ENCODE measurements at places on chromosomes 6 and 20. TPM values are rescaled to one million over a fixed set of nuclear protein-coding genes. Genes with fewer than 3 reads are reported as not detected.
A peak's percentile ranks its signal among the peaks of the same experiment; 100 is the strongest.

The BPIFB2 gene
- polyA plus RNA-seq, result not detected

The COL11A2 gene
- 10.8 TPM for polyA plus RNA-seq

The DCDC2 gene
- 16.6 TPM for polyA plus RNA-seq

The BPI gene
- 0.87 TPM for polyA plus RNA-seq

- DNase-seq, result no peak
Measured at GRCh38 chr20:30611239-30611984, 646.1 kb upstream of the DEFB115 start.

DNA sequence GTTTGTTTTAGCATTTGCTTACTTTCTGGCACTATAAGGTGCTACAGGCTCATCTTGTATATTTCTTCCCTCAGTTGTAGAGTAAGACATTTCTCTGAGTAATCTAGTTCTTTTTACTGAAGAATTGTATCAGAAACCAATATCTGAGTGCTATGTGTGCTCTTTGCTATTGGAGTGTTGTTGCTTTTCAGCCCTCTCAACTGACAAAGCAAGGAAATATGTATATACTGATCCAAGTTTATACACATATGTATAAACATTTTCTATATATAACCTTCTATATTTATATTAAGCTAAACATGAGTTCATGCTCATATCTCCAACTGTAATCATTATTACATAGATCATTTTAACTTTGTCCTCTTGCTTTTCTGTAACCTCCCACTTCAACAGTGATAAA, 405.7 kb downstream of the RFPL4B start:
- DNase-seq, result no peak

GRCh38 chr6:49633541-49633940, 3.1 kb downstream of the RHAG start:
- no peak for DNase-seq

GRCh38 chr20:38159957-38160756, 4.9 kb downstream of the TGM2 start:
- no peak for DNase-seq

DNA sequence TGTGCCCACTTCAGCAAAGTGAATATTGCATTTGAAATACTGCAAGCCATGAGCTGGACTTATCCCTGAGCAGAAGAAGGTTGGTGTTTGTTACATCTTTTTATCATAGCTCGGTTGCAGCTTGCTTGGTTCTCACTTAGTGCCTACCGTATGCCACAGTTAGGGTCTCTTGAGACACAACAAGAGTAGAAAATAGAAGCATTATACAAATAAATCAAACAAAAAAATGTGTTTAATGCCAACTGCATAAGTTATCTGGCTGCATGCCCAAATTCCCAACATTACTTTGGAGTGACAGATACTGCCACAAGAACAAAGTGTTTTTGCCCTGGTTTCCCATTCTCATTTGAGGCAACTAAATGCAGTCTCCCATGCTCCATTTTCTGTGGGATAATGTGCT, 53.9 kb upstream of the LAMP5 start:
- DNase-seq, result no peak

DNA sequence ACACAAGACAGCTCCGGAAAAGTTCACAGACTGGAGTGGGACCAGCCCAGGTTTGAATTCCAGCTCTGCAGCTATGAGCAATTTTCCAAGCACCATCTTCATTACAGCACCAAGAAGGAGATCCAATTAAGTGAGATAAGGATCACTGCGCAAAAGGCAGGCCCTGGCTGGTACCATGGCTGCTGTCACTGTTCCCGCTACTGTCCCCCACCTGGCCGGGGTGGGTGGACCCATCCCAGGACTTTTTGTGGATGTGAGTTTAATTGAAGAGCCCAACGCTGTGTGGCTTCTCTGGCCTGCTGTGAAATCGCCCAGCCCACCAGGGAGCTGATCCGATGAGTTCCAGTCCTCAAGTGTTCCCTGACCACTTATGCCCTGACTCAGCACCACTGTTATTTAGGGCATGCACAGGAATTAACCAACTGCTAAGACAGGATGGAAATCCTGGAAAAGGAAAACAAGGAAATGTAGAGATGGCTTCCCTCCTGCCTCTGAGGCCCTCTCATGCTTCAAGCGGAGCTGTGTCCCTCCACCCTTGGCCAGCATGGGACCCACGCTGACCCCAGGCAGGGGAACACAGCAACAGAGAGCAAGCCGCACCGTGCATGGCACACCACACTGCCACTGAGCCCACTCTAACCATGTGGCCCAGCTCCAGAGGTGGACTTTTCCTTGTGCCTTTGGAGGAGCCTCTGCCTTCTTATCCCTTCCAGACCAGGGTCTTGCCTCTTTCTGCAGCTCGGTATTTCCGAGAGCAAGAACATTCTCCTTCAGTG, 150.0 kb upstream of the CST7 start:
- no peak for DNase-seq

DNA sequence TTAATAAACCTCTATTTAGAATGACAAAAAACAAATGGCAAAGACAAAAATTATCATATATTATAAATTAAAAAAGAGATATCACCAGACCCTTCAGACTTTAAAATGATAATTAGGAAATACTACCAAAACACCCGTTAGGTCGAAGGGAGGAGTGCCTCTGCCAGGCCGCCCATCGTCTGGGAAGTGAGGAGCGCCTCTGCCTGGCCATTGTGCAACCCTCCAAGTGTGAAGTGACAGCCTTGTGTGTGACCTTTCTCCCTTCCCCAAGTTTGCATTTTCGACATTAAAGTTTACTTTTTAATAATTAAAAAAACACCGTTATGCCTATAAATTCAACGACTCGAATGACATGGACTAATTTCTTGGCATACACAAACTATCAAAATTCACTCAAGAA, 64.5 kb upstream of the TASP1 start:
- DNase-seq, result no peak

DNA sequence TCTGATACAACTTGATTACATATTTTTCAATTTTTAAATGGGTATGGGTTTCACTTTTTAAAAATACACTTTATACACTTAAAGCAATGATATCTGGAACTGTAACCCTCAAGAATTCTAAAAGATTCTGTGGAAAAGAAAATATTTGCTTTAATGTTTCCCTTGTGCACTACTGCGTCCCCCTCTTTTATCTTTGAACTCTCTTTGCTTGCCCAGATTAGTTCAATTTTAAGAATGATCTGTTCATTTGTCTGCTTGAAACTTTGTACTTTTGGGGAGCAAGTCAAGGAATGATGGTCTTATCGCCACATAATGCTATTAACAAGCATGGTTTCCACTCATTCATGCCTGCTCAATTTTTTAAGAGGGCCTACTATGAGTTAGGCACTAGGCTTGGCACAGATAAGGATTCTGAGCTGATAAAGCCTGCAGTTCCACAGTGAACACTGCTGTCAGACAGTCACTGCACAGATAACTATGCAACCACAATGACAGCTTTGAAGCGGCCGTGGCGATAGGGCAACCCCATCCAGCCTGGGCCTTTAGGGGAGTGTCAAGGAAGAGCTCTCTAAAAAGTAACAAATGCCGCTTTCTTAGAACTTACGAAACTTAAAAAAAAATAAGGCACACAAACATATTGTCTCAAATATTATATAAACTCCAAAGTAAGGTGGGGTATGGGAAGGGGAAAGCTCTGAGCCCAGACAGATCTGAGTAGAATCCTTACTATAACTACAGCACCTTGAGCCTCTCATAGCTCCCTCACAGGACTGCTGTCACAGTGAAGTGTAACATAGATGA, 29.7 kb downstream of the FYN start:
- DNase-seq, result no peak

DNA sequence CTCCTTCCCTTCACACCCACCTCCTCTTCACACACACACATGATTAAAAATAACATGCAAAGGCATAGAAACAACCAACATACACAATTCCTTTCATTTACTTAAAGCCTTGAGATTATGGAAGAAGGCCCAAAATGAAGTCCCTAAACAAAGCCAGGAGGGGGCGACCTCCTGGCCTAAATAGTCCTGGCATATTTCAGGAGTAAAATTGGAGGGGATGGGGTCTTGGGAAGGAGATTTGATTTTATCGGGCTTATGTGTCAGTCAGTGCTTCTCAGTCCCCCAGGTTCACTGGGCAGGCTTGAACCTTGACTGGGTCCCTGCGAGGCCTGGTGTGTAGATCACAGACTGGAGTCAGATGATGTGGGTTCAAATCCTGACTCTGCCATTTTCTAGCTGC, 266.4 kb downstream of the SAMD5 start:
- no peak for DNase-seq

- no peak for DNase-seq
Measured at GRCh38 chr6:90811596-90812226, 224.8 kb upstream of the MAP3K7 start.

DNA sequence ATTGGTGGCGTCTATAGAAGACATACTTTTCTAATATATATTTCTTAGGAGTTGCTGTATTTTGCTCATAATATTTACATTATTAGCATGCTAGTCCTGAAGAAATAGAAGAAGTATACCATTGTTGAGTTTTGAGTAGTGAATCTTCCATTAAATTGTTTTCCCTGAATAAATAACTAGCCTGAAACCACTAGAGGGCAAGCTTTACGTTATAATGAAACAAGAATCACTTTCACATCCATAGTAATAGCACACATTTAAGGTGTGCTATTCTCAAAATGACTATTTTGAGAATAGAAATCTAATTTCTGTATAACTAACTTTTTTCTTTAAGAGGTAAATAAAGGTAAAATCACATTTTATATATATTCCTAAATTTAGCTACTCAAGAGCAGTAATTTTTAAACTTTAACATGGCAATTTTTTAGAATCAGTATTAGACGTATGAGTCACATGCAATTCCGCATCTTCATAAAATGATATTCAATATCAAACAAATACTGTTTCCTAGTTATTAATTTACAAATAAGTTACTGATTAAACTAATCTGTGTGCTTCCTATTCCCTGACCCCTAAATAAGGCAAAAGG, 213.2 kb upstream of the MANEA start:
- DNase-seq, result no peak

DNA sequence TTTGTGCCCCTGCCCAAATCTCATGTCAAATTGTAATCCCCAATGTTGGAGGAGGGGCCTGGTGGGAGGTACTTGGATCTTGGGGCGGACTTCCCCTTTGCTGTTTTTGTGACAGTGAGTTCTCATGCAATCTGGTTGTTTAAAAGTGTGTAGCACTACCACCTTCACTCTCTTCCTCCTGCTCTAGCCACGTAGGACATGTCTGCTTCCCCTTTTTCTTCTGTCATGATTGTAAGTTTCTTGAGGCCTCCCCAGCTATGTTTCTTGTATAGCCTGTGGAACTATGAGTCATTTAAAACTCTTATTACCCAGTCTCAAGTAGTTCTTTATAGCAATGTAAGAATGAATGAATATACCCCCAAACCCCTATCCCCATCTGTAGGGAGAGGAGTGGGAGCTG, 1013.7 kb upstream of the MAP3K7 start:
- no peak for DNase-seq

DNA sequence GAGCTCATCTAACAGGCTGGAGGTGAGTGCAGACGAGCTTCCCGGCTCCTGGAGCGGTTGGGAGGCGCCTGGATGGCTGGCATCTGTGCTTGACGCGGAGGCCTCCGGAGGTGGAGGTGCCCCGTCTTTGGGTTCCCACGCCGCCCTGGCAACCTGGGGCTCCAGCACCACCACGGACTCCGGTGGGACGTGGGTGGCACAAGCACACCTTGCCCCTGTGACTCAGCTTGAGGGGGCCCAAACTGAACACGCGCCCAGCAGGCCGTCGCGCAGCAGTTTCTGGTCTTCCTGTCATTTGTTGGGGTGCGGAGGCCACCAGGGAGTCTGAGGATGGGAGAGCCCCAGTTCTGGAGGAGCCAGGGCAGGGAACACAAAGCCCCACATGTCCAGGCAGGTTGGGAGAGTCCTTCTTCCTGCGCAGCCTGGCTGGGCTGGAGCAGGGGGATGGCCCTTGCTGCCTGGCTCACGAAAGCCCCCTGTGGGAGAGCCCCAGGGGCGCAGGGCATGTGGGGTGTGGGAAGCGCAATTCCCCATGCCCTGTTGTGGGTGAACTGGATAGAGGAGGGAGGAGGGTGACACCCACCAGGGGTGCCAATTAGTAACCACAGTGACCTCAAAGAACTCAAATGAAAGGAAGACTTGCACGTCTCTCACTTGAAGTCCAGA, 1378.6 kb upstream of the DEFB115 start:
- DNase-seq, result no peak

- DNase-seq, result no peak
Measured at GRCh38 chr6:167811442-167812087, 15.1 kb upstream of the AFDN start.

DNA sequence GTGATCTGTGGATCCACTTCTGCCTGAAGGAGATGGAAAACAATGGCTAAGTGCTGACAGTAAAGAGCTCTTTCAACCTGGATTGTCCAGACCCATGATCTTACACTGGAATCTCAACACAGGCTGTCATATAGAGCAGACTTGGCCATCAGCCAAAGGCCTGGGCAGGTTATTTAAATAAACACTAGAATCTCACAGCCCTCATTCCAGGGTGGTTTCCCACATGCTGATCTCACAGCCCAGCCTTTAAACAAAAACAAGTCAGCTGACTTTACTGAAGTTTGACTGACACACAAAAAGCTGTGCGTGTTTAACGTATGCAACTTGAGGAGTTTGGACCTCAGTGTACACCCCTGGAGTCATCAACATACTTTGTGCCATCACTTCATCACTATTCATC, 28.4 kb downstream of the SYNDIG1 start:
- DNase-seq, result peak; percentile 42

DNA sequence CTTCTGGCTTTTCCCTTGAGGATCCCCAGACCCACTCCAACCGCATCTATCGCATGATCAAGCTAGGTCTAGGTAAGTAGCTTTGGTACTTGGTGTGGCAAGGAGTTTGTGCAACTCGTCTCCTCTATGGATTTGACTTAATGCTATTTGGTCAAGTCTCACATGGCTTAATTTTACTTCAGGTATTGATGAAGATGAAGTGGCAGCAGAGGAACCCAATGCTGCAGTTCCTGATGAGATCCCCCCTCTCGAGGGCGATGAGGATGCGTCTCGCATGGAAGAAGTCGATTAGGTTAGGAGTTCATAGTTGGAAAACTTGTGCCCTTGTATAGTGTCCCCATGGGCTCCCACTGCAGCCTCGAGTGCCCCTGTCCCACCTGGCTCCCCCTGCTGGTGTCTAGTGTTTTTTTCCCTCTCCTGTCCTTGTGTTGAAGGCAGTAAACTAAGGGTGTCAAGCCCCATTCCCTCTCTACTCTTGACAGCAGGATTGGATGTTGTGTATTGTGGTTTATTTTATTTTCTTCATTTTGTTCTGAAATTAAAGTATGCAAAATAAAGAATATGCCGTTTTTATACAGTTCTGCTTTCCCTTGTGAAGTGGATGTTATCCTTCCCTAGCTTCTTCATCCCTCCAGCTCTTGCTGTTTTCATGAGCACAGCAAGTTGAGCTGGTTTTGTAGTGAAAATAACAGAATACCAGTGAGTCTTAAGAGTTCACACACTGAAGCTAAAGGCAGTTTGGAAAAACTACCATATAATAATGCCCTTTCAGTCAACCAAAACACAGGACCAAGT, 3.8 kb downstream of the SLC35B2 start:
- DNase-seq, result no peak

- DNase-seq, result no peak
Measured at GRCh38 chr6:40509086-40509485, 78.1 kb downstream of the LRFN2 start.

GRCh38 chr6:101013612-101014195, 132.6 kb upstream of the ASCC3 start:
- DNase-seq, result no peak

Measured in right lung (tissue), 10 donors.